ENCODE measurements at places on chromosomes 5 and 9.

GRCh38 chr9:122367774-122368460 lies 2.9 kb upstream of the PTGS1 start:
- no peak for DNase-seq

GRCh38 chr9:133807037-133807436 lies 68.9 kb upstream of the SARDH start:
- no peak for DNase-seq

DNA sequence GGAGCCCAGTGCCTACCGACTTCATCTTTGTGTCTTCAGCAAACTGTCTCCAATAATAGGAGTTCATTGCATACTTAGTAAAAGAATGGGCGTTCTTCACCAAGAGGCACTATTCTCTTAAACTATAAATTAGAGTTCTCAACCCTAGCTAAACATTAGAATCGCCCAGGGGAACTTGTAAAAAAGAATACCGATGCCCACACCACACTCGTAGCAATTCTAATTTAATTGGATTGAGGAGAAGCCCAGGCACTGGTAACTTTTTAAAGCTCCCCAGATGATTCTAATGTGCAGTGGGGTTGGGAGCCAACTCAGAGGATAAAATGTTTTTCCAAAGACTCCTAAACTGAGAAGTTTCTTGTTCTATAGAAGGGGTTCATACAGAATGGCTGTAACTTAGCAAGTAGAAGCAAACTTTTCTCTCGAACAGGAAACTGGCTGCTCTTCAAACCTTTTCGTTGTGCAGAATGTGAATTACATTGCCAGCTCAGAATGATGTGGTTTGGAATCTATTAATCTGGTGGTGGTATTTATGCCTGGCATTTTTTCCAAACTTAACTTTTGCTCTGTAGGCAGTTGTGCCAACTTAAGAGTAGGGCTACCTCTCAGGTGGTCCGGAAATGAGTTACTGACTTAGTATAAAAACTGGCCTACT lies 26.4 kb upstream of the NFIB start:
- no peak for DNase-seq

- no peak for DNase-seq
Observed at GRCh38 chr9:130364619-130365322, 80.0 kb upstream of the ASS1 start.

- no peak for DNase-seq
Observed at GRCh38 chr9:131012396-131012917, 3.5 kb downstream of the LAMC3 start.

GRCh38 chr9:91856419-91856818 lies 93.6 kb downstream of the ROR2 start:
- no peak for DNase-seq

- no peak for DNase-seq
Observed at GRCh38 chr9:13661014-13661413, 381.5 kb upstream of the MPDZ start.

DNA sequence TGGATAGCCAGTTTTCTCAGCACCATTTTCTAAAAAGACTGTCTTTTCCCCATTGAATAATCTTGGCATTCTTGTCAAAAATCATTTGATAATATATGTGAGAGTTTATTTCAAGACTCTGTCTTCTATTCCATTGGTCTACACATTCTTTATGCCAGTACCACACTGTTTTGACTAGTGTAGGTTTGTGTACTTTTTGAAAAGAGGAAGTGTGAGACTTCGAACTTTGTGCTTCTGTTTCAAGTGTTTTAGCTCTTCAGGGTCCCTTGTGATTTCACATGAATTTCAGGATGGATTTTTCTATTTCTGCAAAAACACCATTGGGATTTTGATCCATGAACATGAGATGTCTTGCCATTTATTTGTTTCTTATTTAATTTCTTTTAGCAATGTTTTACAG lies 78.5 kb upstream of the ALDH1A1 start:
- no peak for DNase-seq

All from Kasumi-1 (cell line).